Right lobe of liver (tissue), 6 donors: ENCODE measurements at places on chromosomes 6 and 20. TPM values are rescaled to one million over a fixed set of nuclear protein-coding genes. Genes with fewer than 3 reads are reported as not detected.

Gene SLC25A27
- 13.7 TPM for total RNA-seq

Gene SUMO4
- total RNA-seq: 0.99 TPM

Gene SIGLEC1
- 5.1 TPM for total RNA-seq

Gene TAGAP
- 0.67 TPM for total RNA-seq

Gene TGM3
- total RNA-seq: 3.0 TPM

Gene OTOR
- total RNA-seq: not detected

Gene PRRT1
- 0.24 TPM for total RNA-seq

DNA sequence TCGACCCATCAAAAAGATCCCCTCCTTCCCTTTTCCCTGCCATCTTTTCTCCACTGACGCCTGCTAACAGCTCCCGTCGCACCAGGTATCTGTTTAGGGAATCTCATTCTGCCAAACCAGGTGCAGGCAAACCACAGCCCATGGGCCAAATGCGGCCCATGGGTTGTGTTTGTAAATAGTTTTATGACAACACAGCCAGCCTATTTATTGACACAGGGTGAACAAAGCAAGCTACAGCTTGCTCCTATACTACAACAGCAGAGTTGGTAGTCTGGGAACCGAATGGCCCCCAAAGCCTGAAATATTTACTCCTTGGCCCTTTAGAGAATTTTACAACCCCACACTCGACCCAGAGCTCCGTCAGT is 16.4 kb downstream of the NFATC2 start:
- no peaks in the 10 kb centered on the region for H3K36me3 ChIP-seq
- H3K4me1 ChIP-seq: no peaks in the 10 kb centered on the region
- H3K27me3 ChIP-seq: no peaks in the 10 kb centered on the region
- no peak overlapping the region for H3K4me3 ChIP-seq

GRCh38 chr20:46230801-46231282 is 77.5 kb downstream of the CDH22 start:
- H3K27me3 ChIP-seq: no peaks in the 10 kb centered on the region
- no peak for DNase-seq
- no peak overlapping the region for H3K27ac ChIP-seq
- H3K4me3 ChIP-seq: no peak overlapping the region
- no peaks in the 10 kb centered on the region for H3K36me3 ChIP-seq
- no peaks in the 10 kb centered on the region for H3K4me1 ChIP-seq

DNA sequence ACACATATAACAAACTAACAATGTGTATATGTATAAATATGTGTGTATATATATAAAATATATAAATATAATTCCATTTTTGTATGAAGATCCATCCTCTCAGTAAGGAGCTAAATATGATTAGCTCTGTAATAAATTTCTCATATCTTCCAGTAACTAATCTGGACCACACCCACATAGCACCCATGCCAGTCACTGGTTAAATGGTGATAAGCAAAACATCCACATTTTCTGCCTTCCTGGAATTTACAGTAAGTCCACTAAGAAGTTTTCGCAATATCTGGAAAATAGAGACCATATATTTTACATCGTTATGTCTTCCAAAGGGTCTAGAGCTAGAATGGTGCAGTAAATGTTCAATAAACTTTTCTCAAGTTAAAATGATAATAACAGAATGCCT is 151.5 kb upstream of the STMND1 start:
- no peak overlapping the region for H3K27ac ChIP-seq
- no peak overlapping the region for H3K4me3 ChIP-seq
- no peaks in the 10 kb centered on the region for H3K4me1 ChIP-seq
- no peaks in the 10 kb centered on the region for H3K27me3 ChIP-seq

DNA sequence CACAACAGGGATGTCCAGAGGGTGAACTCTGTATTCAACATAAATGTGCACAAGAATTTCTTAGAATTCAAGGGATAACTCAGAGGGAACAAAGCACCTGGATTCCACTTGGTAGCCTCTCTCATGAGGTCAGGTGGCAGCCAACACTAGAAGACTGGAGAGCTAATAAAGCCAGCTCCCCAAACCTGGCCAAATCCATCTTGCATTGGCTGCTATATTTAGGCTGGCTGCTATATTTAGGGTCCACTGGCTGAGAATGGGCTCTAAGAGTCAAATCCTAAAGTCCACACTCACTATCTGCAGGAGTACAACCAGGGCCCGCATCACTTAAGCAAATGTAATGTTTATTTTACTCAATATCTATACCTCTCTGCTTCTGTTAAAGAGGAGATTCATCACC is 20.0 kb downstream of the TBC1D7 start:
- H3K36me3 ChIP-seq: no peaks in the 10 kb centered on the region
- no peak overlapping the region for H3K27ac ChIP-seq

DNA sequence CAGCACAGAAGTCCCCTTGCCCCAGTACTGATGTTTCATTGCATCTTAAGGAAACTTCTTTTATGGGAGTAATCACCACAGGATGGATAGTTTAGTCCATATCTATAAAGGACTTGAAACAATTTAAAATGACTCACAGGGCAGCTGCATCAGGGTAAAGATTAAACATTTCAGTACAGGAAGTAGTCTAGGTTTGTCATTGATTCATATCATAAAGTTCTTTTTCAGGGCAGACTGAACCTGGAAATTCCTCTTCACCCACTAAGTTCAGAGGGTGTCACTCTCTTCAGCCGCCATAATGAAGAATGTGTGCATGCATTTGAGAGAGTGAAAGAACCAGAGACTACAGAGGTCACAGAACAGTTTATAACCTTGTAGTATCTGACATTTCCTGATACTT is 296.3 kb upstream of the JAG1 start:
- no peak for DNase-seq
- no peaks in the 10 kb centered on the region for H3K4me1 ChIP-seq
- no peak overlapping the region for H3K27ac ChIP-seq
- H3K4me3 ChIP-seq: no peak overlapping the region
- H3K36me3 ChIP-seq: no peaks in the 10 kb centered on the region

- H3K4me1 ChIP-seq: peaks cover 19% of the 10 kb centered on the region
- peak overlapping the region; percentile 100 for H3K4me3 ChIP-seq
- DNase-seq: peak; percentile 79
- peak overlapping the region; percentile 96 for H3K27ac ChIP-seq
These were observed 367 bp upstream of the PCIF1 start for GRCh38 chr20:45934046-45934585.

DNA sequence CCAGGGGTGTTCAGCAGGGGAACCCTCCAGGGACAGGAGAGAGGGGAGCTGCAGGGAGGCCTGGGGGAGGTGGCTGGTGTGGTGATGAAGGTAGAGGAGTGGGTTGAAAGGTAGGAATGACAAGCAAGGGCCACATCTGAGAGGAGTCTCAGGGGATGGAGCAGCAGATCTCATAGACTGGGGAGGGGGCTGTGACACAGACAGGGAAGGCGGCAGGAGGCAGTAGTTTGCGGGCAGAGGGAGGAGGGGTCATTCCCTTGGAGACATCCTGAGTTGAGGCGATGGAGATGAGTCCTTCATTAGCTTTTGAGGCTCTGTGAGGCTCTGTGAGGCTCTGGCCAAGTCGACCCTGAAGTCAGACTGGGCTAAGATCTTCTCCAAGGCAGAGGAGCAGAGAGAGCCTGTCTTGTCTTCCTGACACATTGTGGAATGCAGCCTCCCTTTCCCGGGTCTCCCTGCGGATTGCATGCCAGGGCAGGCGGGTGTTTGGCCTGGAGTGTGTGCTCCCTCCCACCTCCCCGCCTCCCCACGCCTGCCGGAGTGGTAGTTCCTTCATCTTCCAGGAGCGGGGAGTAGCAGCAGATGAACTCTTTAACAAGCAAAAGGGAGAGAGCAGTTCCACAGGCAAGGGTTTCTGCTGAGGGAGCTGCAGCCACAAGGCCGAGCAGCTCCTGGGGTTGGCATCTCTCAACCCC is 34.3 kb upstream of the MLN start:
- DNase-seq: no peak
- no peaks in the 10 kb centered on the region for H3K36me3 ChIP-seq
- H3K4me1 ChIP-seq: no peaks in the 10 kb centered on the region
- no peaks in the 10 kb centered on the region for H3K27me3 ChIP-seq
- no peak overlapping the region for H3K27ac ChIP-seq

DNA sequence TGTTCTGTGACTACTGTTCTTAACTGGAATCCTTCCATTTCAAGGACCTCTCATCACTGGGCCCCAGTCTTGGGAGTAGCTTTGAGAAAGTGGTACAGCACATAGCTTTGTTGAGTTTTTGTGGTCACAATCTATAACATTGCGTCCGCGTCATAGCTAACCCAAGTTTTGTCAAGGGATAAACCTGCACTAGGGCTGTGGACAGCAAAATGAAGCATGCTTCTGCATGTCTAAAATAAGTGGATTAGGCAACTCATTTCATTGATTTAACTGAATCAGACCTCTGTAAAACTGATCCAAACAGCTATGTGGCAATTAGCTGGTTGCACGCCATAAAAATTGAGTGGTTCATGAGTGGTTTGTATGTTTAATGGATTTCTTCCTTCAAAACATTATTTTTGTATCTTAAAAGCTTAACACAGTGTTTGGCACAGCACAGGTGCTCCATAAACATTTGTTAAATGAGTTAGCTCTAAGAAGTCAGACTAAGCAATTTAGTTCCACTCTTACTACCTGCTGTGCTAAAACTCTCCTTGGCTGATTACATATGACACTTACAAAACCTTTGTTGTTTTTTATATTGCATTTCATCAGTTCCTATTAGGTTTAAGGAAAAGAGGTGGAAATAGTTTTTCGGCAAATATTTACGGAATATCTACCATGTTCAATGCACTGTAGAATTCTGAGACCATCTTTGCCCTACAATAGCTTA is 160.3 kb upstream of the ATXN1 start:
- peak overlapping the region; percentile 29 for H3K27ac ChIP-seq
- DNase-seq: peak; percentile 67
- H3K27me3 ChIP-seq: no peaks in the 10 kb centered on the region
- no peaks in the 10 kb centered on the region for H3K36me3 ChIP-seq

DNA sequence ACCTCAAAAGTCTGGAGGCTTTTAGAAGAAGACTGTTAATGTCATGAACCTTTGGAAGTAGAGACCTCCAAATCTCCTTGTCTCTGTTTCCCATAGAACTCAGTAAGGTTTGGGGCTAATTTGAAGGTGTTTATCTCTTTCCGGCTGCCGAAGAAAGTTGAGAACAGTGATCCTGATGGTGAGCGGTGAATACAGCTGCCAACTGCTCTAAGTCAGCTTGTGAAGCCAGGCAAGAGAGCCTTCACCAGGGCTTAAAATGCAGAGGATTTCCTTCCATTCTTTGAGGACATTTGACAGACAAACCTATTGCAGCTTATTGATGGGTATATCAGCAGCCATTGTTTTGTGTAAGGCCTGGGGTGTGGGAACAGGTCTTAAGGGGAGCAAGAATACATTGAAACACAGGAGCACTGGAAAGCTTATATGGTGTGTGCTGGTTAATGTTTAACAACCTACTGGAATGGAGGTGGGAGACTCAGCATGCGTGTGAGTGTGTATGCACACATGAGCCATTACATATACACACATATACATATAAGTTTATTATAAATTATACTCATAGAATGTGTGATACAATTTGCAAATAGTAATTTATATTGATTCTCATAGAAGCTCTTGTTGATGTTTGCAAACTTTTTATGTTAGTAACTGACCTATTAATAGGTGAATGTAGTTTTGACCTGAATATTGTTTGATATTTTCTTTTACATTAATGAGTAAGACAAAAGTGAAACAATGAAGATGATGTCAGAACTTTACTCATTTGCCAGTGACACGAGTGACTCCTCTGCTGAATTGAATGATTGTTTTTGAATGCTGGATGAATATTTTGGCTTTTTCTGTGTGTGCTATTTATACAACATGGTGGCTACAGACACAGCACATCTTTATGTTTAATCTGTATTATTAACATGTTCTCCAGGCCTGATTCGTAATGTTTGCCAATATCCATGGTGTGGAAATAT is 18.1 kb downstream of the PLEKHG1 start:
- no peaks in the 10 kb centered on the region for H3K27me3 ChIP-seq
- no peaks in the 10 kb centered on the region for H3K36me3 ChIP-seq
- H3K4me1 ChIP-seq: peaks cover 9% of the 10 kb centered on the region
- no peak overlapping the region for H3K4me3 ChIP-seq
- no peak for DNase-seq
- no peak overlapping the region for H3K27ac ChIP-seq

DNA sequence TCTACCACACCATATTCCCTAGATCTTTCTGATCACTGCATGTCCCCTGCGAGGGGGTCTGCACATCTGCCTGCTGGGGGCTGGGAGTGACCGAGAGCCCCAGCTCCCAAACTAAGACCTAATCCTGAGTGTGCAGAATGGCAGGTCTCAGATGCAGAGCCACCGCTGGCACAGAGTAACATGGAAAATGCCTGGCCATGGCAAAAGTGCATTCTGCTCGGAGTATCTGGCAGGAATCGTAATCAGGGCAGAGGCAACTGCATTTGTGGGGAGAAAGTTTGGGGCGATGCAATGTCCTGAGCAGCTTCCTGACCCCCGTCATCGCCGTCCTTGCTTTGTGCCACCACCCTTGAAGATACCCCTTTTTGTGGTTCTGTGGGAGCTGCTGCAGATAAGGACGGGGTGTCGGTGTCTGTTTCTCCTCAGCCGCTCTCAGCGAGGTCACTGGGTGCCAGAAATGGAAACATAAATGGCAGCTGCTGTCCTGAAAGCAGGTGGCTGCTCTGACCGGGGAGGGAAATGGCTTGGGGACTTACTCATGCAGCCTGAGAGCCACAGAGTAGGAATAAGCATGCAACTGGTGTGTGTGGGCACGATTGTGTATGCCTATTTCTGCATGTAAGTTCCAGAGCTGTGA is 157.9 kb downstream of the LY86 start:
- DNase-seq: no peak
- H3K27ac ChIP-seq: no peak overlapping the region
- peaks cover 10% of the 10 kb centered on the region for H3K4me1 ChIP-seq
- no peaks in the 10 kb centered on the region for H3K27me3 ChIP-seq

DNA sequence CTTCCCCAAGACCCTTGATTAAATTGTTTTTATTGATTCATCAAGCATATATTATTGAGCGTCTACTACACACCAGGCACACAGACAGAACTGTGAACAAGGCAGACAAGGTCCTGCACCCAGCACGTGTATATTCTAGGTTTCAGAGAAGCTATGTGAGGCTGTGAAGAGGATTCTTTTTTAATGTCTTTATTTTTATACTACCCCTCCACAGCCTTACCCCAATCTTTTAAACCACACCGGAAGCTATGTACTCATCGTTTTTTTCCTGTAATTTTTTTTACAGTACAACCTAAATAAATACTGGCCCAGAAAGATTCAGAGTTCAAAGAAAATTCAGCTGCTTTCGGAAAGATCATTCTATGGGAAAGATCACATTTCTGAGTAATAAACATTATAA is 10.0 kb downstream of the SGK1 start:
- no peaks in the 10 kb centered on the region for H3K4me1 ChIP-seq
- no peaks in the 10 kb centered on the region for H3K27me3 ChIP-seq
- DNase-seq: no peak
- no peaks in the 10 kb centered on the region for H3K36me3 ChIP-seq
- no peak overlapping the region for H3K27ac ChIP-seq
- no peak overlapping the region for H3K4me3 ChIP-seq

- H3K36me3 ChIP-seq: no peaks in the 10 kb centered on the region
- H3K27me3 ChIP-seq: no peaks in the 10 kb centered on the region
- no peak overlapping the region for H3K4me3 ChIP-seq
- H3K27ac ChIP-seq: no peak overlapping the region
- H3K4me1 ChIP-seq: no peaks in the 10 kb centered on the region
- DNase-seq: no peak
These were observed 106.8 kb upstream of the MARCKS start for GRCh38 chr6:113750151-113750855.
